ENCODE measurements at places on chromosomes 12 and 14.

DNA sequence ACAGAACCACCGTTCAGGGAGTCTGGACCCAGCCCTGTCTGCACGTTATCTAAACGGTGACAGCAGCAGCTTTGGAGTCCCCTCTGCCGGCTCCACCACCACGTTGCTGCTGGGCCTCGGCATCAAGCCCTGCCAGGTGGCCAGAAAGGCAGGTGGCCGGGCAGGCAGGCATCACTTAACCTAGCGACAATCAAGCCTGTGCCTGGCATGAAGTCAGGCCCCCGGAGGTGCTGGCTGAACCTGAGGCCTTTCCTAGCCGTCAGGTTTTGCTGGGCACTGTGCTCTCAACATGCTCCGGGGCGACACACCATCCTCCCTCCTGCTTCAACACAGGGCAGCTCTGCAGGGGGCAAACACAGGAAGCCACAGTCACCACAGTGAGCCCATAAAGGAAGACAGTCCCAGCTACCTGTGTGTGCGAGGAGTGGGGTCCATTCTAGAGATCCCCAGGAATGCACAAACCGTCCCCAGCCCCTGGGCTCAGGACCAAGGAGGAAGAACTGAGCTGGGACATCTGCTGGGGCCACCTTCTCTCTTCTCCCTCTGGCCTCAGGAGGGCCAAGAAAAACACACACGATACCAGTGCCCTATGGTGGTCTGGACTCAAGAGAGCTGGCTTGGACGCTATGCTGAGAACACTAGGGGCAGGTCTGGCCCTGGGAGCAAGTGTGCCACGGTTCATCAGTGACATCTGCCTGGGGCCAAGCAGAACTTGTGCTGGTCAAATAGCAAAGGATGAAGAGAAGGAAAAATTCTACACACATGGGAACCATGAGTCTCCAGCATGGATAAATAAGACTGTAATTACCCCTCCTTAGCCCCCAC is 44.7 kb downstream of the CCDC88C start:
- peak; percentile 18 for DNase-seq

DNA sequence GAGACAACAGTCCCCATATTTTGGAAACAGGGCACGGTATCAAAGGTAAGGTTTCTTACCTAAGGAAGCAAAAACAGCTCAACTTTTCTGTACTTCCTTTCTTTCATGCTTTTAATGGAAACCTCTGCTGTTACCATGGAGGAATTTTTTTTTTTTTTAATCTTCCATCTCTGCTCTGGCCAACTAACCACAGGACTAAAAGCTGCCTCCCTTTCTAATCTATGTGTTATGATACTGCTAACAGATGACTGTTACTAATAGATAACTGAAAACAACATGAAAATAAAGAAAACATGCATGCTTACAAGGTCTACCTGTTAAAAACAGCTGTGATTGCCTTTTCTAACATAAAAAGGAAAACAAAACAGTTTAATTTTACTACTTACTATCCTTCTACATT is 168.4 kb downstream of the SOX5 start:
- DNase-seq: no peak

- no peak for DNase-seq
These were observed 901.6 kb downstream of the BCL11B start for GRCh38 chr14:98370352-98370751.

- DNase-seq: peak; percentile 93
These were observed 21.4 kb downstream of the PACS2 start for GRCh38 chr14:105335735-105336476.

DNA sequence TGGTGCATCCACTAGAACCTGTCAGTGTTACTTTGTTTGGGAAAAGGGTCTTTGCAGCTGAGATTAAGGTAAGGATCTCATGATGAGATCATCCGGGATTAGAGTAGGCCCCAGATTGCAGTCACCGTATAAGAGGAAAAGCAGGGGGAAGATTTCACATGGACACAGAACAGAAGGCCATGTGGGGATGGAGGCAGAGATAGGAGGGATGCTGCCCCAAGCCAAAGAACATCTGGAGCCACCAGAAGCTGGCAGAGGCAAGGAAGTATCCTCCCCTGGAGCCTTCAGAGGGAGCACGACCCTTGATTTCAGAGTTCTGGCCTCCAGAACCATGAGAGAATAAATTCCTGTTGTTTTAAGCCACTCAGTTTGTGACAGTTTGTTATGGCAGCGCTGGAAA is 39.6 kb downstream of the CMKLR1 start:
- no peak for DNase-seq

GRCh38 chr12:1339618-1340319 is 254.6 kb downstream of the FBXL14 start:
- DNase-seq: peak; percentile 32

DNA sequence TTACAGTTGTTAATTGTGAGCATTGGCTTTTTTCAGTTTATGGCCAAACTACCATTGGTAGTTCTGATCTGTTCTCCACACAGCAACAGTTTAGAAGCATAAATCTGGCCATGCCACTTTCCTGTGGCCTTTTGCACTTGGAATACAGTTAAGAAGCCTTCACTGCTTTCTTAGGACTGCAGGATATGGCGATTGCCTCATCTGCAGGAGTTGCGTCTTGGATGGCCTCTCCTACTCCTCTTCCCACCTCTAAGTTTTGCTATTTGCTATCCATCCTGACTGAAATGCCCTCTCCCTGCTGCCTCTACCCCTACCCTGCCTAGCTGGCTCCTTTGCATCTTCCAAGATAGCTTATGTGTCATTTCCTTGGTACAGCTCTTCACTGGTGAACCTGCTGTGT is 12.8 kb upstream of the BMAL2 start:
- DNase-seq: no peak

GRCh38 chr14:60313093-60313492 is 64.1 kb downstream of the PPM1A start:
- no peak for DNase-seq

- DNase-seq: no peak
These were observed 3.2 kb upstream of the C12orf42 start for GRCh38 chr12:103498990-103499389.

GRCh38 chr14:105410642-105411016 is 9.0 kb upstream of the MTA1 start:
- no peak for DNase-seq

- no peak for DNase-seq
These were observed 108.7 kb downstream of the ITPR2 start for GRCh38 chr12:26724309-26724702.

DNA sequence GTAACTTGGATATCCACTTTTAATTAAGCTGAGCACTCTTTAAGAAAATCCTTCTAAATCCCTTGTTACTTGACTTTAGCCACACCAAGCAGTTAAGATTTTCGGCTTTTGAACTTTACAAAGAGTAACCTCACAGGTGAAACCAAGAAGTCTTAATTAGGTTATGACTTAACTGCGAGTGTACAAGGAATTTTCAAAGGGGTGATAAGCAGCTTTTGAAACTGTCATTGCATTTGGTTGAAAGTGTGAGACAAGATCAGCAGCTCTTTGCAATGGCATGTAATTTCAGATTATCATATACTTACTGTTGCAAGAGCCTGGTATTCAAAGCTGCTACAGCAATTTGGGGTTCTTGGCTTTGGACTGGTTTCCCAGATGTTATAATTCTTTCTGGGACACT is 137.5 kb downstream of the TMEM117 start:
- no peak for DNase-seq

GRCh38 chr12:11739980-11740577 is 90.6 kb downstream of the ETV6 start:
- DNase-seq: no peak

DNA sequence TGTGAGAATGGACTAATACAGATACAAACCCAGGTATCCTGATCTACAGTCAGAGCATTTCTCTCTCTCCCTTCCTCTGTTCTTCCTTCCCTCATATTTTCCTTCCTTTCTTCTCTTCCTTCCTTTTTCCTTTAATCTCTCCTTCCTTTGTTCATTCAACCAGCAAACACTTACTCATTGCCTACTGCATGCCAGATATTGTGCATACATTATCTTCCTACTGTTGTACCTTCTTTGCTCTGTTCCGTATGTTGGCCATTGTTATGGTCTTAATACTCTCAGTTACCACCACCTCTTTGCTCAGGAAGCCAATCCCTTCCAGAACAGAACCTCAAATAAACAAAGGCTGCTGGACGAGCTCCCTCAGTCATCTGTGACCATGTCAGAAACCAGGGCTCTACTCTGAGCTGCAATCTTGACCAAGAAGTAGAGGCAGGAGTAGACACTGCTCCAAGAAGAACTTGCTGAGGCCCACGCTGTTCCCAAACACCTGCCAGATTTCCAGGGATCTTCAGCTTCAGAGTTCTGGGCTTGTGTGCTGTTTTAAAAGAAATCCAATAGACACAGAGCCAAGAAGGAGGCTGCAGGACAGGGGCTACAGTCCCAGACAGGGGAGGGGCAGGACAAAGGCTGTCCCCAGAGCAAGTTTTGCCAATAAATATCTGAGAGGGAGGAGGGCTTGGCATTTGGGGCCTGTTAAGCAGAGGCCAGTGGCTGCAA is 526.7 kb upstream of the TBX3 start:
- DNase-seq: no peak

DNA sequence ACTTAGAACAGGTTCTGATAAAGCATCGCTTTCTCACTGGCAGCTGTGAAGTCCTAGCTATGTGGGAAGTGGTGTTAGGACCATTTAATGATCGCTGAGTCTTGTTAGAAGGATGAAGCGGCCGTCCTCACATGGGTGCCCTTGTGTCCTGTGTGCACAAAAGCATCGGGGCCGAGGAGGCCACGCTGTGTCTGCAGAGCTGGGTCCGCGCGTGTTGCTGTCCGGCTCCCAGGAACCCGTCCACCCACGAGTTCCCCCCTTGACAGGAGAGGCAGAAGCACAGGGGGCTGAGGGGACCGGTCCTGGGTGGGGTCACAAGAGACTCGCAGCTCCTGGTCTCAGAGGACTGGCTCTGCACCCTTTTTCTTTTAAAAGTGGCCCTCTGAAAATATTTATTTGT is 90.4 kb downstream of the ADGRD1 start:
- DNase-seq: no peak

- DNase-seq: no peak
These were observed 10.7 kb upstream of the TBC1D30 start for GRCh38 chr12:64813723-64814122.

GRCh38 chr12:89781946-89782550 is 73.4 kb upstream of the ATP2B1 start:
- no peak for DNase-seq

GRCh38 chr14:22547948-22548750 is 40.9 kb downstream of the DAD1 start:
- DNase-seq: no peak

DNA sequence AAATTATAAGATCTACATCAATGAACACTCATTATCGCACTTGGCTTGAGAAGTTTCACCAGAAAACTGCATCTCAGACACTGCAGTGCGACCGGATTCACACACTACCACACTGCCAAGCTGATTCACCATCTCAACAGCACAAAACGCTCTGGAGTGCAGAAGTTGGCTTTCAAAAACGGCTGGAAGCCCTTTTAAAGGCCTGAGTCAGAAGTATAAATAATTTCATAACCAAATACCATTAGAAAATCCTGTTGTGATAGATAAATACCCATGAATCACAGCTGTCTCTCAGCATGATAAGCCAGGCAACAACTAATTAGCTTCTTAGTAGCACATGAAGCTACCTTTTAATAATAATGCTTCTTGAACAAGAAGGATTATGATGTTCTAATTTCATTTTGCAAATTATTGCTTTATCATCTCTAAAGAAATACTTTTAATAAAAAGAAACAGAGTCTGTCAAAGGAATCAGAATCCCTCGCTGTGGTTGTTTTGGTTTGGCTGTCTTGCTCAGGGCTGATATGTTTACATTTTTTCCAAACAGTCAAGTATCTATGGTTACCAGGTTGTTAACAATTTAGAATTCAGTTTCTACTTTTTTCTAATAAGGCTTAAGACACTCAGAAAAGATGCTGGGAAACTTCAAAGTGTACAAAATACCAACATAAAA is 51.2 kb downstream of the SLC2A13 start:
- no peak for DNase-seq

GRCh38 chr14:41062826-41063225 is 543.9 kb upstream of the LRFN5 start:
- no peak for DNase-seq

DNA sequence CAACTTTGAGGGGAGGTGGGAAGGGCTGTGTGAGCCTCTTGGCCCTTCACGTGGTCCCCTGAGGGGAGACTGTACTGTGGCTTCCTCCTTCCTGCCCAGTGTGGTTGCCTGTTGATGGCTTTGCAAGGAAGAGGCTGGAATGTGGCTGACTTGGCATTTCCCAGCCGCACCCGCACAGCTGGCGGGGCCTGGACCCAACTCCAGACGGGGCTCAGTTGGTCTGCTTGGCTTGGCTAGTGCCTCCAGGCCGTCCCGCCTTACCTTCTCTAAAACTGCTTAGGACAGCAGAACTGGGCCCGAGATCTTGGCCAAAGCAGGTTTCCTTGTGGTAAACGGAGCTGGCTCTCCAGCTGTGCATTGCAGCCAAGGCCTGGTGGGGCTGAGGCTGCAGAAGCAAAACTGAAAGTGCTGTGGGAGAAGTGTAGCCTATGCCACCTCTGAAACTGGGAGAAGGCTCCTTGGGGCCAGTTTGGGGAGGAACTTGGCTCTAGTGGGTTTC is 139.5 kb downstream of the SMOC1 start:
- no peak for DNase-seq

GRCh38 chr12:52045794-52046199 is 5.4 kb upstream of the NR4A1 start:
- DNase-seq: no peak

DNA sequence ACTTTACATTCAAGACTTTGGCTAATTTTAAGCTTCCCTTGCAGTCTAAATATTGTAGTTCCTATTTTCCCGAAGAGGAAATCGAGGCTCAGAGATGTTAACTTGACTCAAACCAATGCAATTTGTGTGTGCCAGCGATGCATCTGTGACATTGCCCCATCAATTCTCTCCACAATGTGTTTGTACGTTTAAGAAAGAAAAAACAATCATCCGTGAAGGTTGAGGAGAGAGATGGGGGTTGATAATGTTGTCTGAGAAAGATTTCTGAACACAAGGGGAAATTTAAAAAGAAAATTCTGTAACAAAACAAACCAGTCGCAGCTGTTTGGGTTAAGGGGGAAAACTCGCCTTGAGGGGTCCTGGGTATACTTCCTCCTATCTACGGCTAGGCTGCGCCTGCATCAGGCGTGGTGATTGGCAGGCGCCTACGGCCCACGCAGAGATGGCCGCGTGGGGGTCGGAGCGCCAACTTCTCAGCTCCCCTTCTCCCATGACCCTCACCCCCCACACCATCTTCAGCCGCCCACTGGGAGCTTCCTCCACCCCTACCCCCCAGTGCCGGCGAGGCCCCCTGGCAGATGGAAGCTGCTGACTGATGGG is 12.3 kb downstream of the SIX1 start:
- no peak for DNase-seq

- no peak for DNase-seq
These were observed 126.3 kb upstream of the FBXO33 start for GRCh38 chr14:39558525-39558924.

GRCh38 chr12:129927316-129927900 is 23.6 kb upstream of the TMEM132D start:
- DNase-seq: no peak

Data from NCI-H1694 (cell line).